LHCN-M2 (cell line): ENCODE measurements at places on chromosomes 11 and 22.
A peak's percentile ranks its signal among the peaks of the same experiment; 100 is the strongest.

DNA sequence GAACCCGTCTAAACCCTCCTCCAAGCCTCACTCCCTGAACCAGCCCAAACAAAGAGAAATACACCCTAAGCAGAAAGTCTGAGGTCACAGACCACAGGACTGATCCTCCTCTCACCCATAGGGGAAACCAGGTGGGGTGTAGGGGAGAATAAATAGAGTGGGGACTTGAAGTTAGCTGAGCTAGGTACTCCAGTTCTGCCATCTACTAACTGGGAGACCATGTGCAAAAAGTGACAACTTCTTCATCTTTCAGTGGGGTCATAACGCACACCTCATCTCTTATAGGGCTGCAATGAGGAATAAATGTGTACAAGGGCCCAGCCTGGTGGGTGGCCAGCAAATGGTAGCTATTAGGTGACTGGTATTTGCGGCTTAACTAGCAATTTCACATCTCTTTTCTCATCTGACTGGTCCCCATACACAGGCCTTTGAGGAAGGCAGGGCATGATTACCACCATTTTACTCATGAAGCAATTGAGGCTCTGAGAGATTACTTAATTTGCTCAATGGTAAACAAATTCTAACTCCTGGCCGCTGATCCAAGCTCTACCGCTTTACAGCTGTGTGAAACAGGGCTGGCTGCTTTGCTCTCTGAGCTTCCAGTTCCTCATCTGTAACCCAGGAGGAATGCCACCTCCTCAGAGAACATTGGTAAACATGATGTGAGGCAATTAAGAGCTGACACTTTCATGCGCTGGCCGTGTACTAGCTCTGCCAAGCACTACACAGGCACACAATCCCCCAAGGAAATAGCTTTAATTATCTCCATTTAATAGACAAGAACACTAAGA lies 16.6 kb downstream of the TBC1D10A start:
- no peak for DNase-seq

DNA sequence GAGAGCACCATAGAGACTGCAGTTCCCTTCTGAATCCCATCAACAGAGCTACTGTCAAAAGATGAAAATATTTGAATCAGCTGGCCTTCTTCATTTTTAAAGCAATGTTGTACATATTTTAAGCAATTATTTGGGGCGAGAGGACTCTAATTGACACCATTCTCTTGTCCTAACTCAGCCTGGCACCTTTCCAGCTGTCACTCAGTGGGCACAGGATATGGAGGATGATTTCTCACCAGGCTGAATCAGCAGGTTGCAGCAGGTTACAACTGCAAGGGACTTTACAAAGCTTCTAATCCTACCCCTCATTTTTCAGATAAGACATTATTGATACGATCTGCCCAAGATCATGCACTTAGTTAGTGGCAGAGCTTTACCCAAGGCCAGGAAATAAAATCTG lies 11.9 kb upstream of the WT1 start:
- DNase-seq, result no peak

DNA sequence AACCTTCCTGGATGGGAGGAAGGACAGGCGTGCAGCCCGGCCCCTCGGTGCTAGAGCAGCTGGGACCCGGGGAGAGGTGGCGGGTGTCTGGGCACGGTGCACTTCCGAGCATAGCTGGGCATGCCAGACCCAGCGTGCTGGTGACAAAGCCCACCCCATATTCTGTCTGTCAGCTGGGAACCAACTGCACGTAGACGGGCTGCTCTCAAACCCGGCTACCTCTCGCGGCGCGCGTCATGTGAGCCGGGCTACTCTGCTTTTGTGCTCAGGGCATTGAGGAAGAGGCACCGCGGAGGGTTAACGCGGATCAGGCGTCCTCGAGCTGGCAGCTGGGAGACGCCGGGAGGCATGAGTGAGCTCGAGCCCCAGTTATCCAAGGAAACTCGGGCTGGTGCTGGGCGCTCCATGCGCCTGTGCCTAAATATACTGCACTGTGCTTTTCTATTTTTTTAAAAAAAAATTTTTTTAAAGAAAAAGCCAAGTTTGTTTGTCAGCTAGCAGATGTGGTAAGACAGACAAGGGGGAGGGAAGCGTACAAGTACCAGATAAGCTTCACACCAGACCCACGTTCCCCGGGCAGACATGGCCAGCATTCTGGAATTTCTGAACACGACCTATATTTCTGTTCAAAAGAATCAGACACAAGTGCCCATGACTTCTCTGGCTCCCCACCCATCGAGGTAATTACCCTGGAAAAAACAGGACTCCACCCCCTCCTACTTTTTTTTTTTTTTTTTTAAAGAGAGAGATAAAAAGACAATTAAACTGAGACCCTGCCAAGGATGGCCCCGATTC lies 425.6 kb downstream of the SHANK2 start:
- peak; percentile 2 for DNase-seq

DNA sequence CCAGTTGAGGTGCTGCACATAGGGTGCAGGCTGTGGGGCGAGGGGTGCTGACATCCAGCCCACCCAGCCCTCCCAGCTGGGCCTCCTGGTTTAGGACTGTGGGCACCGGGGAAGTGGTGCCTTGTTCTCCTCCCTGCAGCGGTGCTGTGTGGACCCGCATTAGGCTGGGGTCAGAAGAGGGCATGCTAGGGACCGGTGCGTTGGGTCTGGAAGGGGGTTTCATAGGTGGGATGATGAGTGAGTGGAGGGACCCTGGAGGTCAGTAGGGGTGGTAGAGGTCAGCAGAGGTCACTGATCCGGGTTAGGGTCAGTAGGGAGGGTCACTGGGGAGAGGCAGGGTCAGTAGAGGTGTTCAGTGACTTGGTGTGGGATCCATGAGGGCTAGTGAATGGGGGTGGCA lies 6.7 kb upstream of the MYBPC3 start:
- DNase-seq, result no peak
